ENCODE measurements at places on chromosomes 3 and 15.

DNA sequence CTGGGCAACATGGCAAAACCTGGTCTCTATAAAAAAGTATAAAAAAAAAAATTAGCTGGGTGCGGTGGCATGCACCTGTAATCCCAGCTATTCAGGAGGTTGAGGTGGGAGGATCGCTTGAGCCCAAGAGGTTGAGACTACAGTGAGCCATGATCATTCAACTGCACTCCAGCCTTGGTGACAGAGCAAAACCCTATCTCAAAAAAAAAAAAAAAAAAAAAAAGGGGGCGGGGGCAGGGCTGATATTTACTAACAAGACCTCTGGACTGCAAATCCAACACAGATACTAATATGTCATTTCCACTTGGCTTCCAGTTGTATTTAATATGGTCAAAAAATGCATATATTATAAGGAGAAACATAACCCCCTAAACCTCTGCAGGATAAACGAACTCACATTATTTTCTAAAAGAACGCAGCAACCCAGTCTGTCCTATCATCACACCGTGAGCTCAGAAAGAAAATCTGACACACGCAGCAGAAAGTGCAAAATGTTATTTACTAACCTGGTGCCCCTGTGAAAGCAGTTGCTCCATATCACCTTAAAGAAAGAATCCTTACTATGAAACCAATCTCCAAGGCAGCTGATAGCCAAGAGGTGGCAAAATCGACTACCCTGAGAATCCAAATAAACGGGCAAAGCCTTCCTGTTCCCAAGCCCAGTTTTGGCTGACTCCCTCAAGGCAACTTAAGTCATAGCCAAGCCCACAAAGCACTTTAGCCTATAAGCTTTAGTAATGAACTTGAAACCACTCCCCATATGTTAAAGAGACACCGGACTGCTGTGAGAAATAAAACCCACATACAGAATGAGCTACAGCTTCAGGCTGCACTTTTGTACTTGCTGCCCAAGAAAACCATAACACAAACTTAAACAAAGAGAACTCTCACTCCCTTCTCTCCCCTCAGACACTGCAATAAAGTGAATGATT lies 39.3 kb downstream of the PLD1 start:
- DNase-seq: peak; percentile 55

GRCh38 chr15:35669432-35670045 lies 123.6 kb upstream of the DPH6 start:
- no peak for DNase-seq

GRCh38 chr3:129558772-129559564 lies 16.0 kb downstream of the H1-8 start:
- no peak for DNase-seq

DNA sequence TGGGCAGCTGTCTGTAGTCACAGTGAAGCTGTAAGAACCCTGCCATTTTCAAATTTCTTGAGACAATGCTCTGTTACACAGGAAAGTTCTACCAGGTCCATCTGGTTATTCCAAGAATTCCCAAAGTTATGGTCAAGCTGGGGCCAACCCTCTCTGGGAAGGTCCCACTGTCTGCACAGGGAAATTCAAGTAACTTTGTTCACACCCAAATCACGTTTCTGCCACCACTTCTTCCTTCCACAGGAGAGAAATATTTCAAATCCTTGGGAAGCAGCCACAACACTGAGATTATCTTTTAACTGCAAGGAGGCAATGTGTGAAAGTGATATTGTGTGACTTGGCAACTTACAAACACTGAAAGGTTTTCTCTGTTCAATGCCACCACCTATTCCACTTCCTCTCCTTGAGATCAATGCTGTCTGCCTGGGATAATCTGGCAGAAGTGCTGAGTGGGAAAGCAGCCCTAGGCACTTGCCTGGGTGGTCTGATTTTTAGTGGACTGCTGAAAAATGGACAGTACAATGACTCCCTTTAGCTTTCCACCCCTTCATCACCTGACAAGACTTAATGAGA lies 5.6 kb downstream of the SCAMP2 start:
- DNase-seq: no peak

- no peak for DNase-seq
Measured at GRCh38 chr3:159947220-159947619, 41.4 kb upstream of the IL12A start.

DNA sequence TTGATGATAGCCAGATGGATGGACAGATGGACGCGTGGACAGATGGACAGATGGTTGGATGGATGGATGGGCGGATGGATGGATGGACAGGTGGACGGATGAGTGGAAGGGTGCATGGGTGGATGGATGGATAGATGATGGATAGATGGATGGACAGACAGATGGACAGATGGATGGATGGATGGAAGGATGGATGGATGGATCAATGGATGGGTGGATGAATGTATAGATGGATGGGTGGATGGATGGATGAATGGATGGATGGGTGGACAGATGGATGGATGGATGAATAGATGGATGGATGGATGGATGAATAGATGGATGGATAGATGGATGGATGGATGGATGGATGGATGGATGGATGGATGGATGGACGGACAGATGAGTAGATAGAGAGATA lies 40.9 kb downstream of the GABRB3 start:
- DNase-seq: no peak

DNA sequence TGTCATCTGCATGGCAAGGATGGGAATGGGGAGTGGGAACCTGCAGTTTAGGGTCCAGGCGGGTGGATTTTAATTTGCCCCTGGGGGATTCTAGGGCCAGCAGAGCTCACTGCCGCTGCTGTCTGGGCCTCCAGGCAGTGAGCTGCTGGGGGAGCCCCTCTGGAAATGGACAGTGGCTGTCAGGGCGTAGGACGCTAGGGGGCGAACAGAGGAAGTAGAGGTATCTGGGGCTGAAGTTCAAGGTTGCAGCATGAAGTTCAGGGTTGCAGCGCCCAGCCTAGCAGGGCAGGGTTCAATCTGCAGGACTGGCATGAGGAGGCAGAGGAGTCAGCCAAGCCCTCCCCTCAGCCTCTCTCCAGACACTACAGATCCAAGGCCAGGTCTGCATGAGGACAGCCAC lies 49.5 kb downstream of the APBA2 start:
- DNase-seq: no peak

GRCh38 chr15:29968099-29968894 lies 114.5 kb upstream of the GOLGA8J start:
- DNase-seq: no peak

DNA sequence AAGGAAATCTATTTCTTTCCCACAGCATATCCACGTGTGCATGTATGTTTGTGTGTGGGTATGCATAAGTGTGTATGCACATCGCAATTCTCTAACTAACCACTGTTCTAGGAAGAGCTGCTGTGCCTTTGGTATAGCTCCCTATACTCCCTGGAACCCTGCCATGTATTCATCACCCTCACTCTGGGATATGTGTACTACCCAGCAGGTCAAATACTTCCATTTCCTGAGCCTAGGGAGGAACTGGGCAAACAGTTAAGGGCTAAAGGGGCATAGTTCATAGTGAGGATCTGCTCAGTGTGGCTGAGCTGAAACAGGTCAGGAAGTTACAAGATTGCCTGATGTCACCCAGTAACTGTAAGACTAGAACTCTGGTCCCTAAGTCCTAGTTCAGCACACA lies 260.4 kb downstream of the RPLP1 start:
- DNase-seq: no peak

GRCh38 chr3:114847564-114847963 lies 299.5 kb downstream of the ZBTB20 start:
- no peak for DNase-seq

GRCh38 chr15:60083318-60083717 lies 79.2 kb downstream of the FOXB1 start:
- DNase-seq: no peak

DNA sequence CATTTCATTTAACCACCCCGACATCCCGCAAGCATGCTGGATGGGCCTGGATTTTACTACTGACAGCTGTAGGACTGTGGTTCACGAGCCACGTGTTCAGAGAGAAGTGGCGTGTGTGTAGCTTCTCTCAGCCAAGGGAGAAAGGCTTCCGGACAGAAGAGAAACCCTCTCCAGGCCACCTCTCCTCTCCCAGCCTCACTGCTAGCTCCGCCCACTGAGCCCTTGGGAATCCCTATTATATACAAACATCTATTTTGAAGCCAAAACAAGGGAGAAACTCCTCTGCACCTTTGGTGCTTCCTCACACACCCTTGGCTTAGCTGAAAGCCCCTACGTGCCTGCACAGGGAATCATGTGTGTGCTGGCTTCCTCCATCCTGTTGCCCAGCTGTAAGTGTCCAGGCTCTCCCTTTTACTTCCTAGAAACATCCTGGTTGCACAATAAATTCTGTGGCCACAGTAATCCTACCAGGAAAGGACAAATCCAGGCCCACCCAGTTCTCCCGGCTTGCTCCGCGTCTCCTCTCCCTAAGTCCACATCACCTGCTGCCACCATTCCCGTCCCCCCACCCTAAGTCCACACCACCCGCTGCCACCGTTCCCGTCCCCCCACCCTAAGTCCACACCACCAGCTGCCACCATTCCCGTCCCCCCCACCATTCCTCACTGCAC lies 30.5 kb downstream of the PCSK6 start:
- no peak for DNase-seq

DNA sequence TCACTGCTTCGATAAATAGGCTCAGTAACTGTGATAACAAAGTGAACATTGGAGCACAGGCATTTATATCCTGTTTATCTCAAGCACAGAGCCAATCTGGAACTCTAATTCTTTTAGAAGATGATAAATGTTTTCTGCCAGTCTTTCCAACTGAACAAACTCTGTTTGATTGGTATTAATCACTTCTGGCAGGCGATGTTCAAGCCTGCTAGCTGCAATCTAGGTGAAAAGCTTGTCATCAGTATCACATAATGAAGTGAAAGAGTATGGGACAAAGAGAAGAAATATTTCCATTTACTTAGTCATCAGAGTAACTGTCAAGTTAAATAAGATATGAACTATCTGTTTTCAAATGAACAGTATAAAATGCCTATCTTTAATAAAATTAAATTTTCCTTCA lies 577.3 kb downstream of the VGLL3 start:
- DNase-seq: no peak

DNA sequence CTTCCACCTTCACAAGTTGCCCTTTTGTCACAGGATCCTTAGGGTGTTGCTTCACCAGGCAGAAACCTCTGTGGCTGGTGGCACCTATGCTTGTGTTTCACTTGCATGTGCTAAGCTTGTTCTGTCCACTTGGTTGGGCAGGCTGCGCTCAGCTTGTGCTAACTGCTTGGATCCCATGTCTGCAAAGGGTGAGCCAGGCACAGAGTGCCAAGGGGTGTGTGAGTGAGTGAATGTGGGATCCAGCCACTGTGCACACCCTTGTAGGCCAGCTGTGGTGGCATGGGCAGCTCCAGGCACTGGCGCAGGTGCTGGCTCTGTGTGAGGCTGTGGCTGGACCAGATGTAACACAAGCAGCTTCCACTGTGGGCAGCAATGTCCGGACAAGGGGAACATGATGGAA lies 728.7 kb upstream of the ROBO1 start:
- no peak for DNase-seq

- no peak for DNase-seq
Measured at GRCh38 chr3:196967412-196968232, 1.0 kb downstream of the PIGZ start.

GRCh38 chr3:182568876-182569275 lies 224.4 kb upstream of the ATP11B start:
- DNase-seq: no peak

DNA sequence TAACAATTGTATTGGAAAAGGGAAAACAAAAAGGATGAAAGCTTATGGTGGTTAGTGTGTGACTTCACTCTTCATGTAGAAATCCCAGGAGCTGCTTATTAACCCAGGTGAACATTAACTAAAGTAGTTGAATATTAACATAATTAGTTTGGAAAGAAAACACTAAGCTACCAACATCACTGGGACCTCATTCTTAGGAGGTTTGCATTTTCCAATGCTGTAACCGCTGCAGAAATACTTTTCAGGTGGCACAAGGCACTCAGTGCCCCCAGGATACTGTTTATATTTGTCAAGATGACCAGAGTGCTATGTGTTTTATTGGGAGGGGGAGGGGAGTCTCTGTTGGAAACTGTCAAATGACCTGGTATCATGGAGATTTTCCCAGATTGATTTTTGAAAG lies 25.9 kb upstream of the VILL start:
- DNase-seq: peak; percentile 44

DNA sequence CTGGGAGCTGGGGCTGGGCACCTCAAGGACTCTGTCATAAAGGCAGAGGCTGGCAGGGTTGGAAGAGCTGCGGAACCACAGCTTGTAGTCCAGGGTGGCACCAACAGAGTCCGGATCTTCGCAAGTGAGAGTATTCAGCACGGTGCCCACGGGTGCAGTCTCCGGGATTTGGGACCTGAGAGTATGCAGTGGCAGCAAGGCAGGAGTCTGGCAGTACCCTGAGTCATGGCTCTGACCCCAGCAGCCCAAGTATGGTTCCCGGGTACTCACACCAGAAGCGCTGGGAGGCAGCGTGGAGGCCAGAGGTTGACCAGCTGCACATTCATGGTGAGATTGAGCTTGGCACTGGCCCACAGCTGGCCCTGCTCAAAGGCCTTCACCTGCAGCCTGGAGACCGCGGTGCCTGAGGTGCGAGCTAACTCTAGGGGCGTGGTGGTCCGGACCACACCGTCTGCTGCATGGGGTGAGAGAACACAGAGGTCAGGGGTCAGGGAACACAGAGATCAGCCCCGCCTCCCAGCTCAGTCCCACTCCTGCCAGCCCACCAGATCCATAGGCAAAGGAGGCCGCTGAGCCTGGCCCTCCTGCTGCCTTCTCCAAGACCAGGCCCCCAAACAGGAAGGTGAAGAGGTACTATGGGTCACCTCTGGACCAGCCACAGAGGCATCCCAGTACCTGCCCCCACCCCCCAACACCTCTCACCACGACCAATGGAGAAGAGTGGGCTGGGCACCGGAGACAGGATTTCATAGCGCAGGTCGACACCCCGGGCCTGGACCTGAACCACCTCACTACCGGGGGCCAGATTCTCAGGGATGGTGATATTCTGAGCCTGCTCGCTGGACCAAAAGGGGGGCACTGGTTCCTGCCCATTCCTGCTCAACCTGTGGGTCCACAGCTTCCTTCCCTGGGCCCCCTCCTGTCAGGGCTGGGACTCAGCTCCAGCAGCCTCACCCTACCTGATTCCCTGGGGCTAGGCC lies 4.5 kb downstream of the CDHR4 start:
- no peak for DNase-seq

DNA sequence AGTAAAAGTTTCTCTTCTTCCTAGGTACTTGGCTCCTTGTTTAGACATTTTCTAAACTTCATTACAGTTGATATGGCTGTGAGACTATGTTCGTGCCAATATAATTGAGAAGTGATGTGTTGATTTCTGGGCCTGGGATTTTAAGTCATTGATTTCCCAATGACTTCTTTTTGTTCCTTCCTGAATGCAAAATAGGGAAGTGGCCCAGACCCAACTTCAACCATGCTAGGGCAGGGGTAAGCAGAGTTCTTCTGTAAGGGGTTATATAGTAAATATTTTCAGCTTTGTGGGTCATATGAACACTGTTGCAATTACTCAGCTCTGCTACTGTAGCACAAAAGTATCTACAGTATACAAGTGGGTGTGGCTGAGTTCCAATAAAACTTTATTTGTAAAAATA lies 320.1 kb upstream of the WNT5A start:
- no peak for DNase-seq

GRCh38 chr3:51712511-51712931 lies 5.7 kb downstream of the GRM2 start:
- DNase-seq: no peak

- DNase-seq: no peak
Measured at GRCh38 chr3:15287565-15288330, 44.6 kb downstream of the SH3BP5 start.

All from LoVo (cell line).